Natural killer cell treated with Interleukin-12 subunit alpha and Interleukin-12 subunit beta and Interleukin-15 and Interleukin-18, amount 100 ng/mL, for 72 hours (primary cell): ENCODE measurements at places on chromosomes 2 and 18. TPM values are rescaled to one million over a fixed set of nuclear protein-coding genes. Genes with fewer than 3 reads are reported as not detected.

CRYBA2 gene
- total RNA-seq = not detected

FIGN gene
- not detected for total RNA-seq

SOCS6 gene
- total RNA-seq = 2.8 TPM

SLC40A1 gene
- total RNA-seq = 0.10 TPM

PTPRM gene
- 19.2 TPM for total RNA-seq

AKAIN1 gene
- not detected for total RNA-seq

MARCHF4 gene
- not detected for total RNA-seq

EFR3B gene
- 0.98 TPM for total RNA-seq

RAB31 gene
- 1.7 TPM for total RNA-seq

PIK3C3 gene
- total RNA-seq = 74.4 TPM

DLGAP1 gene
- not detected for total RNA-seq

DSC2 gene
- not detected for total RNA-seq
